ENCODE measurements at places on chromosomes 5 and 9.

DNA sequence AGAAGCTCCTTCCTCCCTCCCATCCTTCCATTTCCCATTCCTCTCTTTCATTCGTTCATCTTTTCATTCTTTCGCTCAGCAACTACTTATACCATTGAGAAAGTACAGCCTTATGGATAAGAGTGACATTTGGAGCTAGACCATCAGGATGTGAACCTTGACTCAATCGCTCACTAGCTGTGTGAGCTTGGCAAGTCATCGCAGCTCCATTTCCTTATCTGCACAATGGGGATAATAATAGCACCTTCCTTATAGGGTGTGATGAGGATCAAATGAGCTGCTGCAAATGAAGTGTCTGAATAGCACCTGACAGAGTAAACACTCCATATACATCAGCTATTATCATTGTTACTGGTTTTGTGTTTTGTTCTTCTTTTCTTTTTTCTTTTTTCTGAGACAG is 28.1 kb upstream of the SYNPO start:
- DNase-seq: no peak

DNA sequence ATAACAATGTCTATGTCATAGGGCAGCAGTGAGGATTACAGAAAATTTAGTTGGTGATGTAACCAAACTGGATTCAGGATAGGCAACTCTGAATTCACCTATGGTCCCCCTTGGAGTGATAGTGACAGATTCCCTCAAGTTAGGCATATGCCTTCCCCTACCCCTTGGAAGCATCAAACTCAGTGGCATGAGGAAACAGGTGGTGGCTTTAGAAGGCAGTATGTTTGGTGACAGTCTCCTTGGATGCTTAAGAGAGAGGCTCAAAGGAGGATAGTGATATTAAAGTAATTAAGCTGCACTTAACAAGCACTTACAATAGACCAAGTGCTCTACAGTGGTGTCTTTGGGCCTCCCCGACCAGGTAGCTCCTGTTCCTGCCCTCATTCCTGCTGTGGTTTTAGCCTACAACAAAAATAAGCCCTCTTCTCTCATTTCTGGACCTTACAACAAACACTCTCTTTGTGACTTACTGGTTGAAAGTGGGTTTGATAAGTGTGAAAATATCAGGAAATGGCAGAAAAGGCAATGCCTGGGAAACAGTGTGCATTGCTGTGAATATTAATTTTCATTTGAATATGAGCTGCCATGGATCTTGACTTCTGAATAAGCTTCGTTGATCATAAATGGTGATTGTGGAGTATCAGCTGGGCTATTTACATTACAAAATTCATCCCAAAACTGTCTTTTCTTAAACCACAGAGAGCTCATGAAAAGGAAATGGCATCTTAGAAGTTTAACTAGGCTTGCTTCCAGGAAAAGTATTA is 29.2 kb downstream of the NR4A3 start:
- peak; percentile 13 for DNase-seq

DNA sequence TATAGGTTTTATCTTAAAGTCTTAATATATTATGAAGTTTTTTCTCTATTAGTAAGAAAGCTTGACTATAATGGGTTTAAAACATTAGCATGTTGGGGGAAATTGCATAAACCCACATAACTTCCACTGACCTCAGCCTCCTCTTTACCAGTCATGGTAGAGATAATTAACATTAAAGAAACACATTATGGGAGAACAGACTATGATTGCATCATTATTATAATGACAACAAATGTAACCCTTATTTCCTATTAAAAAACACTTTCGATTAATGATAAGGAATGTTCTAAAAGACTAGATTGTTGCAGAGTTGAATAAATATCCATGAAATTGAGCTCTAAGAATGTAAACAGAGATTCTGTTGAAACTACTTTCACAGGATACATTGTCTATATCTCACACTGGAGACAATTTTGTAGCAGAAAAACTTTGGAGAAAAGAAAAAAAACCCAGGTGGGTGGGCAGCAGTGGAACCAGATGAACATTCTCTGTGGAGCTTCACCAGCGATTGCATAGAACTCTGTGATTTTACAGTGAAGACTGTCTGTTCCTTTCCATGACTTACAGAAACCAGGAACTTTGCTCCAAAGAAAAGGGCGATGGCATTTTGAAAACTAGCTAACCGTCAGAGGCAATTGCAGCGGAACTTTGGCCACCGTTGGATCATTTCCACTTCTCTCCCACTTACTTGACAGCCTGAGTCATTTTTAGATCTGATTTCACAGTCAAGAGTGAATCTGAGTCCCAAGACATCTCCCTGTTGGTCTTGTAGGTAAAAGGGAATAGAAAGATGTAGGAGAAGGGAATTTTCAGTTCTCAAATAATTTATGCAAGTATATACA is 21.0 kb upstream of the ERAP2 start:
- DNase-seq: no peak

DNA sequence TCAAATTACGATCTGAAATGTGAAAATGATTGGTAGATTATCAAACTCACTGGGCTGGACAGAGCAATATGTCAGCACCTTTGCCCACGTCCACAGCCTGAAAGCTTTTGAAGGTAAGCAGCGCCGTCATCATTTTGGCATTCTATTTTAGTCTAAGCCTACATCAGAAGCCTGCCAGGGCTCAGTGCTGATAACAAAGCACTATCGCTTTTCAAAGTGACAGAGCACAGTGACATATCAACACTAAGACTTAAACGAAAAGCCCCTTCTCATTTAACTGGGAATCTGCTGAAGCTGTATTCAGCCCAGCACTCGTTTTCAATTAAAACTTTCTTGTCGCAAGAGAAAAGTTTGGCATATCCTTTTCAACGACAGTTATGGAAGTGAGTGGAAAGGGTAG is 1076.3 kb downstream of the PTPRD start:
- DNase-seq: no peak

GRCh38 chr5:142176255-142176654 is 67.7 kb downstream of the NDFIP1 start:
- DNase-seq: peak; percentile 2

GRCh38 chr5:110476164-110476563 is 250.3 kb downstream of the TMEM232 start:
- DNase-seq: no peak

DNA sequence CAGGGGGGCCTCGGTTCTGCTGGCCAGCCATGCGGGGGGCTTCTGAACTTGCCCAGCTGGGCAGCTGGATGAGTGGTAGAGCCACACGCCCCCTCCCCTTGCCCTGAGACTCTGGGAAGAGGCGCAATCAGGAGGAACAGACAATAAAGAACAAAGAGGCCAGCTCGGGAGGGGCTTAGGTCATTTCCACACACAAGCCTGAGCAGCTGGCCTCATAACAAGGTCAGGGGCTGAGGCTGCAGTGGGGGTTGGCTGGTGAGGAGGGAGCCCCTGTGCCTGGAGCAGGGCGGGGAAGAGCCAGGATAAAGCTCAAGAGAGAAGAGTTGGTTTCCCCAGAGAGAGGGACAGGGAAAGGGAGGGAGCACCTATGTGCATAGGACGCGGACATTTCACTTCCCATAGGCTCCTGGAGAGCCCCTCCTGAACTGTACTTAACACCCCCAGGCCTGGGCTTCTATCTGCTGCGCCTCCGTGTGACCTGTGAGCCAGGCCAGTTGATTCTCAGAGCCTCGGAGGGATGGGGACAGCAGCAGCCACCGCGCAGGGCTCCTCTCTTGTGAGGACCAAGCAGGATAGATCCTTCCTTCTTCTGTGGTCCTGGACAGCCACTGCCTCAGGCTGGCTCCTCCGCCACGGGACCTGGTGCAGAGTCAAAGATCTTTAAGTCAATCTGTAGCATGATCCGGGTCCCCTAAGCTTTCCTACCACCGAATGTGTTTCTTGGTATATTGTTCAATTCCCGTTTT is 75.3 kb upstream of the GGTA1 start:
- DNase-seq: peak; percentile 14

- no peak for DNase-seq
Observed at GRCh38 chr9:134722120-134722701, 80.6 kb downstream of the COL5A1 start.

DNA sequence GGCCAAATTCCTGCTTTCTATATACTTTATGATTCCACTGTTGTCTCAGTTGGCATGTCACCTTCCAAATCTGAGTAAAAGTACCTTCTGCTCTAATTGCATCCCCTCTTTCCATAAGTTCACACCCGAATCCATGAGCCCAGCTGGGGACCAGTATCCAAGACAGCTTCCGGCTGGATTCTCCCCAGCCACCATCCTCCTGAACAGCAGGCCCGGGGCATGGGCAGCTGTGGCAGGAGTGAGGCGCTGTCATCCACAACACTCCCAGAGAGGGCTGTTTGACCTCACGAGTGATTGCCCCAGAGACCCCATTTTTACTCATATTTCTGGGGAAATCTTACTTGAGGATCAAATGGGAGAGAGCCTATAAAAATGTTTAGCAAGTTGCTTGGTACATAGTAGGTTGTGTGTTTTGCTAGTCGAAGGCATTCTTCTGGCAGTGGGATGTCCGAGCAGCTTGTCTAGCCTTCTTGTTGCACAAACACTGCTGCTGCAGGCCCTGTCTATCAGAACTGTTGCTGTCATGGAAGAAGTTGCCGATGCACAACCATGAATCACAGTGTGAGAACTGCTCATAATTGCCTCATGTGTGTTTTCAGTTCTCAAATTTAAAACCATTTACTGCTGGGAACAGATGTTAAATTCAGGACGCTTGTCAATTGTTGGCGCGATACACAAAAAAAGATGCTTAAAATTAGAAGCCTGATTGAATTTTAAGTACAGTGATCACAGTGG is 93.8 kb downstream of the HSPA4 start:
- DNase-seq: no peak

DNA sequence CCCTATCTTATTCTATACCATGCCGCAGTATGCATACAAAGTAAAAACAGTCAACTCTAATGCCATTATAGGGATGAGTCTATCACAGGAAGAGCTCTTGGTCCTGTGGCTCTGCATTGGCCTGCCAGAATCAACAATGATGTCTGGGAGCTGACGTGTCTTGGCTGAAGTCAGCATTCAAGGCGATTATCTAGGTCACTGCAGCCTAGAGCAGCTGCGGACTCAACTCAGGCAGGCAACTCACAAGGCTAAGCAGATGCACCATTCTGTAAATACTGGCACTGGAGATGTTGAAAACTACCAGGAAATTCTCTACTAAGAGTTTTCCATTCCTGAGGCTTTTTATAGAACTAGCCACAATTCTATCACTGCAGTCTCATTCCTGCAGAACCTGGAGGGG is 13.3 kb downstream of the SPATA9 start:
- DNase-seq: no peak

DNA sequence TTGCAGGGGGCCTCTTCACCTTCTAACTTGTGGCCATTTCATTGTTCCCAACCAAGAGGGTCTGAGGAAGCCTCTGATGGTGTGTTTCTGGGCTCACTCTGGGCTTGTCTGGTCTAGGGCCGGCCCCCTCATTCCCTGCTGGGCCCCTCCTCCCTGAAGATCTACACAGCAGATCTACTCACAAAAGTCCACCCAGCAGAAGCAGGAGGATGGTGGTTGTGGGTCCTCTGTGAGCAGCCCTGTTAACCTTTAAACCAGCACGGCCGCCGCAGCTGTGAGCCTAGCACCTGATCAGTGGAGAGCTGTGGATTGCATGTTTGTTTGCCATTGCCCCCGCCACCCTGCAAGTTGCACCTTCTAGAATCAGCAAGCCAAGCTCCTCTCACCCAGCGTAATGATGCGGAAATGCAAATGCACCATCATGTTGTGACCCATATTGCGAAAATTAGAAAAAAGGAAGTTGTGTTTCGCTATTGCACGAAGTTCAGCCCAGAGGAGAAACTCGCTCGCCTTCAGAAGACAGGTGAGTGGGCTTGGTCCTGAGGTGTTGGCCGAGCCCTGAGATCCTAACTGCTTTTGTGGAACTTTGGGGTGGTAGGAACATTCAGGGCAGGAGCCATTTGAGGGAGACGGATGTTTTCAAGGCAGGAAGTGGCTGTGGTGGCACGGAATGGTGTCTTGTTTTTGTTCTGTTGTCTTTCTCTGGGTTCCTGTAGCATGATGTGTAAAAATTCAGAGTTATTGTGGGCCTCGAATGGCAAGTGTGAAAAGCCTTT is 16.7 kb downstream of the FGD3 start:
- no peak for DNase-seq

GRCh38 chr5:1390861-1391600 is 46.1 kb upstream of the CLPTM1L start:
- DNase-seq: peak; percentile 28

DNA sequence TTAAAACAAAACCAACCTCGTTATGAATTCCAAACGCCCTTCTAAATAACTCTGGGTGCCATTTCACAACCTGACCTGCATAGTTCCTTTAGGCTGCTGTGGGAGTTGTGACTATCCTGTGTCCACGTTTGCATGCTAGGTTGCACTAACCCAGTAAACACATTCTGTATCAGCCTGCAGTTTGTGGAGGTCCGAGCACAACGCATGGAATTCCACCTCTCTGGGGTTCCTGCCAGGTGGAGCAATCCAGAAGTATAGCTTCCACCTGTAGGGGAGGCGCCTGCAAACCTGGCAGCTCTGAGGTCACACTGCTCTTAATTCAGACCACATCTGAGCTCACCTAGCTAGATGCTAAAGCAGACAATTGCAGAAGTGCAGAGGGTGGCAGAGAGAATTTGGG is 57.2 kb downstream of the MARCHF3 start:
- no peak for DNase-seq
